Activated CD8-positive, alpha-beta memory T cell treated with anti-CD3 and anti-CD28 coated beads for 48 hours (primary cell): ENCODE measurements at places on chromosomes 6 and 20.

- DNase-seq, result no peak
Observed at GRCh38 chr20:18831830-18832499, 18.4 kb downstream of the SCP2D1 start.

GRCh38 chr6:168014428-168014827 lies 17.0 kb downstream of the KIF25 start:
- no peak for DNase-seq

DNA sequence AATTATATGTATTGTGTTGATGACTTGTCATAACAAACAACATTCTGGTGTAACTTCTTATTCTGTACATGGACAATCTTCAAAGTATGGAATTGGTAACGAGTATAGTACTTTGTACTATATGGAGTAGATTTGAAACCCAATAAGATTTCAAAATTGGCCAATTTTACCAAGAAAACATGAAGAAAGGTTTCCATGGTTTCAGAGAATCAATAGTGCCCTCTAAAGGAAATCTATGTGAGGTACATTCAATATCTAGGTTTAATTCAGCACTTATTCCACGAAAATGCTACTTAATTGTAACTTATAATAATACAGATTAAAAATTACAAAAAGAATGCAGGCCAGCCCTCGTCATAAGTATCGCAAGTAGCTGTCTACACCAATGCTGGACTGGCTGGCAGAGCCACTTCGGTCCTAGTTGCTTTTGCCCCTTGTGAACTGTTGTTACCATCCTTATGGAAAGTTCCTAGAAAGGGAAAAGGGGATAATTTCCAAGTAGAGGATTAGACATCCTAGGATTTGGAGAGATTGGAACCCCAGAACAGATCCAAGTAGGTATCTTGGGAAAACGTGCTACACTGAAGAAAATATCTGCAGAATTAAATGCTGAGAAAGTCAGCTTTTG lies 70.9 kb downstream of the LCA5 start:
- no peak for DNase-seq

- DNase-seq, result no peak
Observed at GRCh38 chr20:2114990-2115681, 13.5 kb downstream of the STK35 start.

- DNase-seq, result no peak
Observed at GRCh38 chr6:134868812-134869211, 81.1 kb downstream of the ALDH8A1 start.

DNA sequence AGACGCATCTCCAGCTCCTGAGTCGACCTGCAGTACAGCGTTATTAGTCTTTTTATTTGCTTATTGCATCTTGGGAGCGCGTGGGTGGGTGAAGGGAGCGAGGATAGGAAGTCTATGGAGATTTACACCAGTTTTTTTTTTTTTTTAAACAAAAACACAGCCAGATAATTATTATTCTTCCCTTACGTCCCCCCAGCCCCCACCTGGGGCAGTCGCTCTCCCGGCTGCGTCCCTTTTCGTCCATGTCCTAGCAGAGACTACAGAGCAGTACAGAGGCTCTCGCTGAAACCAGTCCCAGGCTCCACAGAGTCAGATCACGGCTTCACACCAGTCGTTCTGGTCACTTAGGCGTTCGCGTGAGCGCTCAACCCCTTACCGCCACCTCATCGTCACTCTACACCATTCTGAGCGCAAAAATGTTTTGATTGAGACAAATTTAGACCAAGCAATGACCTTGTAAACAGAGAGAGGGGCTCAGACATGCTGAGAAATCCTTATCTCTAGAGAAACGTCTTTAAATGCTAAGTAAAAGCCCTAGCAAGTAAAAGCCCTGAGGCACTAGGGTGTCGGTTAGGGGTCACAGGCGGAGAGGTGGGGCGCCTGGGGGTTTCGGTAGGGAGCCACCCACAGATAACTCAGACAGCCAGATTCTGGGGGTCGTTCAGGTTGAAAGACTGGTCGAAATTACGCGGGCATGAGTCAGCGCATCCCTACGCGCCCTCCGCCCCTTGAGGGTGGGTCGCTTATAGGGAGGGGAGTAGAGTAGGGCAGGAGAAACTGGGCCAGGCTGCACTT lies 975 bp upstream of the PPT2 start:
- DNase-seq, result no peak

DNA sequence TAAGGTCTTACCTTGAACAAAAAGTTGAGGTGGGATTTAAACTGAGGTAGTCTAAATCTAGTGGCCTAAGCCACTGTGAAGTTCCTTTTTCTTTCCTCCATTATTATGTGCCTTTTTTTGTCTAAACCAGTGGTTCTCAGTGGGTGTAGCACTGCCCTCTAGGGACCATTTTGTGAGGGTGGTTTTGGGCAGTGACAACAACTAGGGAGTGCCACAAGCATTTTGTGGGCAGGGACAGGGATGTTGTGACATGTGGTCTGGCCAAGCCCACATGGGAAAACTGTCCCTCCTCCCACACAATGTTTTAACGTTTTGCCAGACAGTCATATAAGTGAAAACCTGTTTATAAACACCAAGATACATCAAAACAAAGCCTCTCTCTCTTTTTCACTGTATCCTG lies 899.4 kb upstream of the FLRT3 start:
- DNase-seq, result no peak

GRCh38 chr6:103885446-103885845 lies 974.3 kb downstream of the HACE1 start:
- DNase-seq, result no peak

- no peak for DNase-seq
Observed at GRCh38 chr20:62227977-62228958, 8.2 kb upstream of the HRH3 start.

GRCh38 chr20:4304601-4305000 lies 289.2 kb upstream of the RNF24 start:
- DNase-seq, result no peak

DNA sequence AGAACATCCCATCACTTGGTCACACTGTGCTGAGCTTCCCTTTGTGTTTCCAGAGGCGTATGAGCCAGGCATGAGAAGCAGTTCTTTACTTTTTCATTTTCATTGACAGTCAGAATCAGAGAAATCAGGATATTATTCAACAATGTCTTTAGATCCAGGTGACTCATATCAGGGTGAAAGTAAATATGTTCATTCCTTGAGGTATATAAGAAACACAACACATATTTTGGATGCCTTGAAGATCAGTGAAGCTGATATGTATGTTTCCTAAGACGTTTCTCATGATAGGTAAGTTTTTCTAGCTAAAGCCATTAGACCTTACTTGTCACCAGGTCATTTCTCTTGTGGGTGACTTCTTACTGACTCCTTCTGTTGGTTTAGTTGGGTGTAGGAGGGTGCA lies 505.6 kb downstream of the CDH26 start:
- no peak for DNase-seq

DNA sequence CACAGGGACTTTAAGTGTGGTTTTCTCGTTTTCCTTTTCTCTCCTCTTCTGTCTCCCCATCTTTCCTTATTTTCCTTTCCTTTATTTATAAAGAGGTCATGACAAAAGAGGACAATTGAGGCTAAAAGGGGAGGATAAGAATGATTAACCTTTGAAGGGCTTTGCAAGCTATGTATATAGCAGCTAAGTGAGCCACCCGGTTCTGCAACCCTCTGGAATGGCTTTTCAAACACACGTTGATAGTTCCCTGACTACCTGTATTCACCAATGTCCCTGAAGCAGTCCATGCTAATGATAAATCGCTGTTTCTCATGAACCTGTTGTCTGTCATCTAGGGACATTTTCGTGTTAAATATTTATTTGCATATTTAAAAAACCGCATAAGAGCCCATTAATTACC lies 124.4 kb upstream of the RALGAPA2 start:
- no peak for DNase-seq

DNA sequence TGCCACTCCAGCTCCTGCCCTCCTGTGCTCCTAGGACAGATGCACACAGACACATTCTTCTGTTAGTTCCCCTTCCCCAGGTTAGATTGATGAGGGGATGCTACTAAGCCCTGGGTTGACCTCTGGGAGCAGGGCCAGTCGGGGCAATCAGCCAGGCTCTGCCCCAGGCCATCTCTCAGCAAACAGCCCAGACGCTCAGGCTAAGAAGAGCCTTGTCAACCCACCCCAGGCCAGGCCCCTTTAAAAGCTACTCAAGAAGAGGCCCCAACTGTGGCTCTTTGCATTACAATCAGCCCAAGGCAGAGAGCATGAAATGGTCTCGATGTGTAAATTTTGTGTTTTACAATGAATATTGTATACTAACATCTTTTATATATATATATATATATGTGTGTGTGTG lies 107.4 kb downstream of the TFAP2A start:
- no peak for DNase-seq

DNA sequence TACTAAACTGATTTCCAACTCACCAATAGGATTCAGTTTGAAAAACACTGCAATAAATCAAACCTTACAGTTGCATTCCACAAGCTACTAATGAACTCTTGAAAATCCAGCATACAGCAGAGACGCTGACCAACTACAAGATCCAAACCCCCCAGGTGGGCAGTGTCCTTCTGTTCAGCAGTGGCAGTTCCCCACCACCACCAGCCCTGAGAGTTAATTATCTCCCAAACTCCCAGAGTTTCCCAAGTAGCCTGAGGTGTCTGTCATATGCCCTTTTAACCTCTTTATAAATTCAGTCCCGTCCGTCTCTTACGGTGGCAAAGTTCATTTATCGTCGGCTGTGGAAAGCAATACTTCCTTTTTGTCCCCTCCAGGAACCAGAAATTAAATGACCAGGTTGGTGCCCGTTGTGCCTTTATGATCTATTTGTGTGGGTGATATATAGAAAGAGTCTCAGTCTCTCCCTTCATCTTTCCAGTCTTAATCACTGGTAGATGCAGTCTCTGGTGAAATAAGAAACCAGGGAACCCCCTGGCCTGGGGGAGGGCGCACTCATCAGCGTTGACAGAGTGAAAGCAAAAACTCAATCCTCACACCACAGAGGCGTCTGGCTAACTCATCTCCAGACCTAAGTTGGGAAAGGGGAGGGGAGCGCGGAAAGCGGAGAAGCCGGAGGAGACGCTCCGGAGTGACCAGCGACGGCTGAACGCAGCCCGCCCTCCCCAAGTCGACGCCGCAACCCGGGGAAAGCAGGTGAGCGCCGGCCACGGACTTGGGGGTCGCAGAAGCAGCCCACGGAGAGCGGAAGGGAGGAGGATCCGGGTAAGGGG lies 717 bp downstream of the MRPL14 start:
- peak; percentile 40 for DNase-seq

DNA sequence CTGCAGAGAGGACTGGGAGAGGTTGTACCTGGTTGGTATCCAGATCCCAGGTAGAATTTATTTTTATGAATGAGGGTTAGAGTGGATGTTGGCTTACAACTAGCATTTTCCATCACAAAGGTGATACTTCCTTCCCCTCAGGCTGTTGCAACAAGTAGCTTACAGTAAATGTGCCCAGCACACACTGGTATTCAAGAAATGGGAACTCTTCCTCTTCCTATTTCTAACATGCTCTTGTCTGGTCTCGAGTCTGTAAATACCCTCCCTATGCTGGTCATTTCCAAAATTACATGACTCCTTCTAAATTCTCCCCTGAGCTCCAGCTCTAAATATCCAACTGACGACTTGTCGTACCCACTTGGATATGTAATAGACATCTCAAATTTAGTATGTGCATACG lies 90.1 kb upstream of the FOXC1 start:
- no peak for DNase-seq

DNA sequence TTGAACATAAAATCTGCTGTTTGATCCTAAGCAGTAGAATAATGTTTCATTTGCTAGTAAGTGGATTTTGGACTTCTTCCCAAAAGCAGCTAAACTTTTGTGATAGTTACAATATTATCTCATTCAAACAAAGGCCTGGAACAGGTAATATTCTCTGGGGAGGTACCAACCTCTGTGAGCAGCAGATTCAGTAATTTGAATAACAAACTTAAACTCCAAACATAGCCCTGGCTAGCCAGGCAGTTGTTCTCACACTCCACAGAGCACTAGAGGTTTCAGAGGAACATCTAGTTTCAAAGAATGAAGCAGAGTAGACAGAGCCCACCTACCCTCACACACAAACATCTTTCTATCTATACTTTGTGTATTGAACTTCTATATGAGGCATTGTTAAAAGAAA lies 40.9 kb downstream of the LGSN start:
- DNase-seq, result no peak

- DNase-seq, result no peak
Observed at GRCh38 chr6:3473773-3474172, 16.9 kb upstream of the SLC22A23 start.

GRCh38 chr6:126937426-126937825 lies 181.0 kb upstream of the RSPO3 start:
- DNase-seq, result no peak

- no peak for DNase-seq
Observed at GRCh38 chr6:26362836-26363220, 2.2 kb upstream of the BTN3A2 start.

DNA sequence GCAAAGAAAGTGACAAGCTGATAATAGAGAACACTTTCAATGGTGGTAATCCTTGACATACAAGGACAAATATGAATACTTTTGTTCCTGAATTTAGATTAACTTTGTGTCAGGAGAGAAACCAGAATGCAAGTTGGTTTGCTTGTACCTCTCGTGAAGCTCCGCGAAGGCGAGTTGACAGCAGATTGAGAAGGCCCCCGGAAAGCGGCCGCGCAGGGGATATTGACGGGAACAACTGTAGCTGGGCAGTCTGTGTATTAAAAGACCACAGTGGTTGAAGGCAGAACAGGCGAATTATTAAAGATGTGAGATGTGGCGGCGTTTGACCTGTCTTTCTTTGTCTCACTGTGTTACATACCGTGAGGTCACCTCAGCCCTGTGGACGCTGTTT lies 175.8 kb upstream of the RALGAPA2 start:
- no peak for DNase-seq

GRCh38 chr6:137666202-137666774 lies 172.1 kb upstream of the OLIG3 start:
- no peak for DNase-seq

DNA sequence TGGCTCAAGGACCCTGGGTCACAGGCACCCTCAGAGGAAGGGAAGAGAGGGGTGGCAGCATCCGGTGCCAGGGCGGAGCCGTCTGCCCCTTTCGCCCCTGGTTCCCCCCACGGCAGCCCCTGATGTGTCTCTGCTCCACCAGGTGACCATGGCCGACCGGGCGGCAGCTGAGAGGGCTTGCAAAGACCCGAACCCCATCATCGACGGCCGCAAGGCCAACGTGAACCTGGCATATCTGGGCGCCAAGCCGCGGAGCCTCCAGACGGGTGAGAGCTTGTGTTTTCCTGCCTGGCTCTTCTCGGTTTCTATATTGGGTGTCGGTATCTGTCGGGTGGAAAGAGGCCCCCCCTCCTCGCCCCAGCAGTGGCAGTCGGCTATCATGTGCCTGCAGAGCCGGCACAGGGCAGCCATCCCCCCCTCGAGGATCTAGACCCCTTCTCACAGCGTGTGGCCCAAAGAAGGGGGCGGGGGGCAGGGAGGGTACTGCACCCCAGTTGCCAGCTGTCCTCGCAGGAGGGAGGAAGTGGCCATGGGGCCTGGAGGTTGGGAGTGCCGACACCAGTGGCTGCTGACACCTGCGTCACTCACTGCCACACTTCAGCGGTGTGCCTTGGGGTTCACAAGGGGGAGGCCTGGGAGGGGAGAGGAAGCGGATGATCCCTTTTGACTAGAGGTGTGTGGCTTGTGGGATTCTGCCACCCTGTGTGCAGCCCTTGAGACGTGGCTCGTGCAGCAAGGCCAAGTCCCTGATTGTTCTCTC lies 1.5 kb downstream of the RBM38 start:
- no peak for DNase-seq

- DNase-seq, result no peak
Observed at GRCh38 chr6:156720691-156721685, 56.2 kb upstream of the ARID1B start.
